ENCODE measurements at places on chromosomes 13 and 19.

- DNase-seq, result no peak
Observed at GRCh38 chr19:13078897-13079541, 23.6 kb downstream of the LYL1 start.

DNA sequence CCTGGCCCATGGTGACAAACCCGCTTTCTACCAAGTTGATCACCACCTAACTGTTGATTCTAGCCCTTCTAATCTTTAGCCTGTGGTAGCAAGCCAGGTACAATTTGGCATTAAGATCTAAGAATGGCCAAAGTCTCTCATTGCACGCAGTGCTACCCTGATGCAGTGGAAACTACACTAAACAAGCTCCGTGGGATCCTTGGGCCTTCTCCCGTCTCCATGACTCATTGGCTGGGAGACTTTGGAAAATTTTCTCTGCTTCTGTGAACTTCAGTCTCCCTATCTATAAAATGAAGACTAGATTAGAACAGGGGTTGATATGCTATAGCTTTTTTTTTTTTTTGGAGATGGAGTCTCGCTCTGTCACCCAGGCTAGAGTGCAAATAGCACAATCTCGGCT lies 223.0 kb downstream of the TSHZ3 start:
- no peak for DNase-seq

DNA sequence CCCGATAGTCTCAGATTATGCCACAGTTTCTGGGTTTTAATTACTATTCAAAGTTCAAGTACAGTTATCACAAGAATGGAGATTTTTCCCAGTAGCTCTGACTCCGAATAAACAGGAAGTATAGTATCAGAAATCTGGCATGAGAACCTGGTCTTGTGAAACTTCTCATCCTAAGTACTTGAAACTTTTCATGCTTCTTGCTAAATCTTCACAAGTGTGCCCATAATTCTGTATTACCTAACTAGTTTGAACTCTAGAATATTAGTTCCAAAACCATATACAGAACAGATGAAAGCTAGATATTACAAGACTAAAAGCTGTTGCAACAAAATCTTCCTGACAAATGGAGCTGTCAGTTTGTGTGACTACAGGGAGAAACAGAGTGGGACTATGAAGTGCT lies 70.5 kb upstream of the CSNK1A1L start:
- no peak for DNase-seq

- DNase-seq, result no peak
Observed at GRCh38 chr13:113086031-113086750, 19.4 kb upstream of the F7 start.

DNA sequence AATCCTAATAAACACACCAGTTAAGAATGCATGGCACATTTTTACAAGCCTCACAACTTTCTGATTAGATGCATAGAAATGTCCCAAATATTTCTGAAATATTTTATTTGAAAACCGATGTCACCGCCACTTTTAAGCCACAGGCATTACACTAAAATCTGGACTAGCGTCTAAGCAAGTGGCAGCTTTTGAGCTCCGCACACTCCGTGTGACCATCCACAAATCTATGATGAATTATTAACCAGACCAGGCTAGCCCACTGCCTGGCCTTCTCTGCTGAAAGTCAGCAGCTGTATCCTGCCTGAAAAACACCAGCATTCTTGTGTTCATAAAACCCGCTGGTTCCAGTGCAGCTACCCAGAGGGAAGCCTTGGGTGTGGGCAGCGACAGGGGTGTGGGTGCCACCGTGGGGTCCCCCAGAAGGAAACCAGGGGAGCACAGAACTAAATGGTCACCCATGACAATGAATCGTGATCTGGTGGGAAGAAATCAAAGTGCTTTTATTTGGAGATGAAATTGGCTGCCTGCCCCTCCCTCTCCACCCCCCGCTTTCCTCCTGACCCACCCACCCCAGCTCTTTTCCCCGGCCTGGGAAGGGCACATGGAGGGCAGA lies 13.8 kb downstream of the RASA3 start:
- no peak for DNase-seq

GRCh38 chr13:27425918-27426630 lies 1.7 kb downstream of the GTF3A start:
- DNase-seq, result no peak

DNA sequence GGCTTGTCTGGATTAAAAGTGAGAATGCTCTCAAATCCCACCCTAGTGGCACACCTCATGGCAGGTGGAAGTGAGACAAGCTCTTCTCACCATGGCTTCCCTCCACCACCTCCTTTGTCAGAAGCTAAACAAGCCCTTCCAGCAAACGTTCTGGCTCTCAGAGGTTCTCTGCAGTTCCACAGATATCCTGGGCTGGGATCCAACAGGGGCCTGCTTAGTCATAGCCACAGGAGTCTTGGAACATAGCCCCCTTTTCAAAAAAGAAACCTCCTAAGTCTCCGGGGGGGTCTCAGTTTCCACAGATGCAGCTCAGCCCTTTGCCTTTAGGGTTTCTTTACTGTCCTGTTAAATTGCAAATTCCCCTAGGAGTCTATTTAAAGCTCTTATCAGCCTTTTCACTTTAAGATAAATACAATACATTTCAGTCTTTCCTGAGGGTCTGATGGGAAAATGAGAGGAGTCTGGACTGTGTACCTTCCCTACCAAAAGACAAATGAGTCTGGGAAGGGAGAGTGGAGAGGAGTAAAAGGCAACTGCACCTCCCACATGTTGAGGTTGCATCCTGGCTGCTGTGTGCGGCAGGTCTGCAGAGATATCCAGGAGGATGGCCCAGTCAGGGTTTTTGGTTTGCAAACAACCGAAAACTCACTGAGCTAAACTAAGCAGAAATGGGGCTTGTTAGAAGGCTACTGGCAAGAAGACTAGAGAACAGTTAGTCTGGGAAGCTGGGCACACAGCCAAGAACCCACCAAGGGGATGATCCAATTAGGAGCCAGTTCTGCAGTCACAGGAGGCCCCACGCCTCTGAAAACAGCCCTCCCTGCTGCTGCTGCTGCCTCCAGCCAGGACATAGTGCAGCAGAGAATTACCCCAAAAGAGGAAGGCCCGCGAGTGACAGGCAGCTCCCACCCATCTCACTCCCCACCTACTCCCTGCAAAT lies 41.4 kb upstream of the SERP2 start:
- no peak for DNase-seq

DNA sequence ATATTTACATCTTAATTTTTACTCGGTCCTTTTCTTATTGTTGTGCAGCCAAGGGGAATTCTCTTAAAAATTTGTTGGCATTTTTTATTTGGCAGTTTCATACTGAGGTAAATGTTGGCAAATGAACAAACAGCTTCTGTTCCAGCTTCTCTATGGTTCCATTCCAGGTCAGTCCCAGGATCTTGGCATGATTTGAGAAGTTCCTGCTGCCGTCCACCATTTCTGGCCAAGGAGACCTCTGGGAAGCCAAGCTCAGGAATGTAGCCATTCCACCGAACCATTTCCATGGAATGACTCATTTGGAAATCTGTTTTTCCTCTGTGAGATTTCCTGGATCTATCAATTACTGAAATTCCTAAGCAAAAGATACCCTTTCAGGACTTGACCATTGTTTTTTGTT lies 43.9 kb downstream of the SLC10A2 start:
- DNase-seq, result no peak

DNA sequence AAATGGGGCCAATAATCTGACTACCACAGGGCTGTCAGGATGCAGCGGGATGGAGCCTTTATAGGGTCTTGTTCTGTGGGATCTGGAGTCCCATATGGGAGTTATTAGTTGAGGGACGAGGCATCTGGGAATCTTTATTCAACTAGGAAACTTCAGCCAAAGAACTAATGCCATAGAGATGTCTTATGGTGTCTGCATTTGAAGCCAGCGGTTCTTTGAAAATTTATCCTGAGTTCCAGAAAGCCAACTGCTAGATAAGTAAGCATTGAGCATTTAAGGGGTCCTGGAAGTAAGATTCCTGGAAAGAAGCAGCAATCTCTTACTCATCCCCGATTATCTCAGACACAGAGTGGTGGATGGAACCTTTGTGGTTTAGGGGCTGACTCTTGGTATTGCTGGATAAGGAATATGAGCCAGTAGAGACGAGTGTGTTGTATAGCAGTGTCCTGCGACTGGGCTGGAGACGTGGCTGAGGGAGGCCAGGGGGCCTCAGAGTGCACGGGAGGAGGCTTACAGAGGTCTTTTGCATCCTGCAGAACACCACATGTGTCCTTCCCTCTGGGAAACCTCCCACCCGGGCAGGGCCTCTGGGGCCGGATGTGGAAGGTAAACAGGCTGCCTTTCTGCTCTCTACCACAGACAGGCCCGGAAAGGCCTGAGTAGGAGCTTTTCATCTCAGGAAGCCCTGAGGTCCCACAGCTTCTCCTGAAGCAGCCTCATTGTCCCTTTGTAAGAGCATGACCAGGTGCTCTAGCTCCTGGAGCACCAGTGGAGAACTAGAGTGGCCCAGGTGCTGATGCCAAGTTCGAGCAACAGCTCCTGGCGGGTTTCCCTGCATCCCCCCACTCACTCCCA lies 28.8 kb downstream of the ACTN4 start:
- DNase-seq, result no peak

DNA sequence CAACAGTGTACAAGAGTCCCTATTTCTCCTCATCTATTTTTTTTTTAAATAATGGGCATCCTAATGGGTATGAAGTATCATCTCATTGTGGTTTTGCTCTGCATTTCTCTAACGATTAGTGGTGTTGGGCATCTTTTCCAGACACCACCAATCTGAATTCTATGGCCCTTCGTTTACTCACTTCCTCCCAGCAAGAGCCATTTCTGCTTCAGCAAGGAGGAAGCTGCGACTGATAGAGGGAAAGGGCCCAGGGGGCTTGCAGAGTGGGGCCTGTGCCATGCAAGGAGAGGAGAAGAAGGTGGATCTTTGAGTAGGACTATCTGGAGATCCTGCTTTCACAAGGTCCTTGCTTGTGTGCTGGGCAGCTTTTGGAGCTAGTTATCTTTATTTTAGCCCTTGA lies 58.0 kb downstream of the USPL1 start:
- no peak for DNase-seq

All from D721Med (cell line).